Midbrain (tissue), 1 donor: ENCODE measurements at places on chromosomes 16 and 17.
A peak's percentile ranks its signal among the peaks of the same experiment; 100 is the strongest.

- no peak for DNase-seq
Measured at GRCh38 chr16:47013910-47014309, 40.4 kb upstream of the DNAJA2 start.

GRCh38 chr16:68987734-68988457 is 117.6 kb upstream of the HAS3 start:
- DNase-seq, result no peak

DNA sequence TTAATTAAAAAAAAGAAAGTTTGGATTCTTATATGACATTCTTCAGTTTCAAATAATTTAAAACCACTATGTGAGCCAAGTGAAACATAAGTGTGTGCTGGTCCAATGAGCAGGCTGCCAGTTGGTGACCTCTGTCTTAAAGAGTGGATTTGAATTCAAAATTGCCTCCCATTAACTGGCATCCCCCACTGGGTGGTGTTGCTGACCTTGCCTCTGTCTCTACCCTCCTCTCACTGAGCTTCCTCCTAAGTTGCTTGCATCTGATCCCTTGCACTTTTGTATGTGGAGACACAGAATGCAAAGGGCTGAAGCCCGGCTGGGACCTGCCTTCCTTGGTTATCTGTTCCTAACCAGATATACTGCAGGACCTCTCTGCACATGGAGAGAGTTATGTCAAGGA is 160.6 kb downstream of the CYLD start:
- DNase-seq, result peak; percentile 23

- no peak for DNase-seq
Measured at GRCh38 chr16:86020971-86021370, 122.0 kb downstream of the IRF8 start.

GRCh38 chr17:70271200-70271599 is 101.9 kb downstream of the KCNJ2 start:
- no peak for DNase-seq

DNA sequence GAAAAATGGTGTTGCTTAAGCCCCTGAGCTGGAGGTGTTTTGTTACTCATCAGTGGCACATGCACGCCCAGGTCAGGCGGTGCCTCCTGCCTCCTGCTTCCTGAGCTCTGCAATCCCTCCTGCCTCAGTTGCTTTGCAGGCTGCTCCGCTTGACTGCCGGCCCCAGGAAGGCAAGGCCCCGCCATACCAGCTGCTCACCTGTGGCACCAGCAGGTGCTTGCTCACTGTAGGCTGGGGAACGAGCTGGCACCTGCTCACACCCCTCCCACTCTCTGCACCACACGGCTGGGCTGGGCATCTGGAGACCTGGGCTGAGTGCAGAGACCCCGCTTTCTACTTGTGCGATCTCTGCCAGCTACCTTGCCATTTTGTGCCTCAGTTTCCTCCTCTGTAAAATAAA is 200.2 kb downstream of the RBFOX3 start:
- no peak for DNase-seq

GRCh38 chr17:44093231-44093900 is 22.8 kb downstream of the G6PC3 start:
- no peak for DNase-seq

DNA sequence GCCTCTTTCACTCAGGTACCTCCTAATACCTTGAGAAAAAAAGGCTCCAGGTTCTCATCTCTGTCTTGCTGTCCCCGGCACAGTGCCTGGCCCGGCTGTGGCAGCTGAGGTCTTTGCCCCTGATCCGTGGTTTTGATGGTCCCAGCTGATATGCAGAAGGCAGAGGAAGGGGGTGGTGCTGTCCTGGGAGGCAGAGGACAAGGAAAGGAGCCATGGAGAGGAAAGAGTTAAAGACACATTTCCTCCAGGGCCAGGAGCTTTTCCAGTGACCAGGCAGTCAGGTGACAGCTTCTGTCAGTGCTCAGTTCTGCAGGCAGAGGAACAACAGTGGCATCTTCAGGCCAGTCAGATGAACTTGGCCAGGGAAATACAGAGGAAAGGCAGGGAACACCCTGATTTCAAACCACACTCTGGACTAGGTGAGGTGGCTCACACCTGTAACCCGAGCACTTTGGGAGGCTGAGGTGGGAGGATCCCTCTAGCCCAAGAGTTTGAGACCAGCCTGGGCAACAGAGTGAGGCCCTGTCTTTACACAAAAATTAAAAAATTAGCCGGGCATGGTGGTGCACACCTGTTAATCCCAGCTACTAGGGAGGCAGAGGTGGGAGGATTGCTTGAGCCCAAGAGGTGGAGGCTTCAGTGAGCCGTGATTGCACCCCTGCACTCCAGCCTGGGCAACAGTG is 3.3 kb upstream of the COG1 start:
- peak; percentile 58 for DNase-seq
